ENCODE measurements at places on chromosomes 7 and 10.

- no peak for DNase-seq
Observed at GRCh38 chr7:130231792-130232191, 24.1 kb downstream of the SSMEM1 start.

DNA sequence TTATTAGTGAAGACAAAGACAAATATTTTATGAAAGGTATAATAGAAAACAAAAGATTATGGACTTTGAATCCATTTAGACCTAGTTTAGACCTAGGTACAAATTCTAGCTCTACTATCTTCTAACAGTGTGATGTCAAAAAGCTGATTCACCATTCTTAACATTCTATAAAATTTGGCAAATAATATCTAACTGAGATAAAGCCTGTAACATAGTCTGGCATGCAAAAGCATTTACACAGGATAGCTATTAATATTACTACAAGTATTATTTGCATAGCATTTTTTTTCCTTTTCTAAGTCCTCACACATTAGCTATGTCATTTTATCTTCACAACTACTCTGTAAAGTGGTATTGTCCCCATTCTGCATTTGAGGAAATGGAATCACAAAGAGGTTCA lies 179.6 kb upstream of the LRRTM3 start:
- no peak for DNase-seq

DNA sequence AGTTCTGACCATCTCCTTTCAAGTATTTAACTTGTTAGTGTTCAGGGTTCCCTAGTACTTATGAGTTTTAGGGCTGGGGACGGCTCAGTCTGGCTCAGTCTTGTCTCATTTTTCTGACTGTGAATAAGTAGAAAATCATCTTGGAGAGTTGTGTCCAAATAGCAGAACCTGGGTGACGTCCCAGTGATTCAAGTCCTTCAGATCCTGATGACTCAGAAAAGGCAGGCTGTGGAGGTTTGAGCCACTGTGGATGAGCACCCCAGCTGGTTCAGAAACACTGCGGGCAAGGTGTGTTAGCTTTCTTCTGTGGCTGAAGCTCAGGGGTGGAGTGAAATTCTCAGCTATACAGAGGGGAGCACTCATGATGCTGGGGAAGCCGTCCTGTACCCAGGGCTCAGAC lies 154.4 kb upstream of the NPY start:
- DNase-seq, result no peak

GRCh38 chr7:54955296-54955695 lies 63.5 kb upstream of the EGFR start:
- DNase-seq, result no peak

DNA sequence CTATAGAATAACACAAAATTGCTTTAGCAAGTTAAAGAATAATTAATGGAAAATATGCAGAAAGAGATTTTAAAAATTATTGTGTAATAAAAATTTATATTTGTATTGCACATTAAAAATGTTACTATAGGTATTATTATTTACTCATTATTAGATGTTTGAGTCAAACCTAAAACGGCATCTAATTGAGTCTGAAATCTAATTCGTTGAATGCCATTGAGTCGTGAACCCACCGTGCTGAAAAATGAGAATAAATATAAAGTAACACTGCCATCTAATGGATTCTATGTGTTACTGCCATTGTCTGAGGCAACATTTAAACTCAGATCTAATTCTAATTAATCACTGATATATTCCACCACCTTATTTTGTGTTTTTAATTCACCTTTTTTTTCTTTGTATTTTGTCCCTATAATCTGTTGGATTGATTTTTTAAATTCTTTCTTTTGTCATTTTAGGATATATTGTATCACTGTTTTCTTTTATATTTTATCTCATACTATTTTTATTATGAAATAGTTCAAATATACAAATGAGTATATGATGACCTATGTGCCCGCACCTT lies 62.2 kb downstream of the SAMD9 start:
- no peak for DNase-seq

GRCh38 chr7:135282561-135283254 lies 49.1 kb downstream of the STRA8 start:
- no peak for DNase-seq

DNA sequence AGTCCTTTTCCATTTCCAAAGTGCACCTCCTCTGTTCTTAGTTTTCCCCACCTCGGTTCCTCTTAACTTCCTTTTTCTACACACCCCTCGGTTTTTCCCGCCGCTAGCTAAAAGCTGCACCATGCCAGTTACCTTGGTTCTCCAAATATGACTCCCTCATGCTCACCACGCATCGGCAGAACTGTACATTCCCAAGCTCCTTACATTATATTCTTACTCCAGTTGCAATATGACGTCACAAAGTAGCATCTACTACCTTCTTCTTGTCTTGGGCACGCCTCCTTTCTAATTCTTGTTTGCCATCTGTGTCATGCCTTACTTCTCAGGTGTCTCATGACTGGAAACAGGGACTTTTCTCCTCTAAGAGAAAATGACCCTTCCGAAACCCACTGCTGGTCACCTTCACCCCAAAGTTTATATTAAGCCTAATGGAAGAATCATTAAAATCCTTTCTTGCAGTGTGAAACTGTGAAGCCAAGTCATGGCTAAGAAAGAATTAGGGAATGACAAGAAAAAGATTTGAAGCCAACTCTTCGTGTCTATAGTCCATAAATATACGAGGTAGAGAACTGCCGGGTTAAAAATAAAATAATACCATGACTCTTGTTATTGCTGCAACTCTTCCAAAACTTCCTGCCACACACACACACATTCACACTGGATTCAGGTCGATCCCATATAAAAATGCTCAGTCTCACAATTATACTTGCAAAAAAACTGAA lies 1.7 kb downstream of the ESYT2 start:
- DNase-seq, result no peak

GRCh38 chr10:86936661-86937501 lies 20.5 kb downstream of the MMRN2 start:
- no peak for DNase-seq

GRCh38 chr10:6659451-6659850 lies 79.4 kb upstream of the PRKCQ start:
- DNase-seq, result no peak

DNA sequence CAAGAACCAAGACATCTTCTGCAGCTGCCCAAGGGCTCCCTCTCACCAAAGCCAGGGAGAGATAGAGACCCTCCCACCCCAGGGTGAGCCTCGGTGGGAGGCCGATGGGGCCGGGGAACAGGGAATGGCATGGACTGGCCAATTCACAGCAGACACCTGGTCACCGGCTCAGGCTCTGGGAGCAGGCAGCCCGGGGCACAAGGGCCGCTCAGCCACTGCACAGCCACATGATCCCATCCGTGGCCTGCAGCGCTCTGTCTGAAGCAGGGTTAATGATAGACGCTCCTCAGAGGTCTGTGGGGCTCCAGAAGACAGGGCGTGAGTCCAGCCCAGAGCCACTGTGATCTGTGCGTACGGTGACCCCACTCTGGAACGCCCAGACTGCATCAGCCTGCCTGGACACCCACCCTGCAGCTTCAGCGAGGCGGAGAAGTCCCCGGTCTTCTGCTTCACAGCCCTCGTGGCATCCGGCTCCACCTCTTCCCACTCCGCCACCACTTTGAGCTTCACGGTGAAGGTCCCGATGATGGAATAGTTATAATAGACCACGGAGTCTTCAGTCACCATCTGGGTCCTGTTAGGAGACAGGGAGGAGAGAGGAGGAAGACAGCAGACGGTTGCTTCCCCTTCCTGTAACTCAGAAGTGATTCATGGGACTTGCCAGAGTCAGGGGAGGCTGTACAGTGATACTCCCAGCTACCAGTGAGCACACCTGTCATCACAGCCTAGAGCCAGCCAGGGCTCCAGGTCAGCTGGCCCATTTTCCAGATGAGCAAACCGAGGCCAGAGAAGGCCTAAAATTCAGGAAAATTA lies 14.0 kb downstream of the TMEM130 start:
- no peak for DNase-seq

DNA sequence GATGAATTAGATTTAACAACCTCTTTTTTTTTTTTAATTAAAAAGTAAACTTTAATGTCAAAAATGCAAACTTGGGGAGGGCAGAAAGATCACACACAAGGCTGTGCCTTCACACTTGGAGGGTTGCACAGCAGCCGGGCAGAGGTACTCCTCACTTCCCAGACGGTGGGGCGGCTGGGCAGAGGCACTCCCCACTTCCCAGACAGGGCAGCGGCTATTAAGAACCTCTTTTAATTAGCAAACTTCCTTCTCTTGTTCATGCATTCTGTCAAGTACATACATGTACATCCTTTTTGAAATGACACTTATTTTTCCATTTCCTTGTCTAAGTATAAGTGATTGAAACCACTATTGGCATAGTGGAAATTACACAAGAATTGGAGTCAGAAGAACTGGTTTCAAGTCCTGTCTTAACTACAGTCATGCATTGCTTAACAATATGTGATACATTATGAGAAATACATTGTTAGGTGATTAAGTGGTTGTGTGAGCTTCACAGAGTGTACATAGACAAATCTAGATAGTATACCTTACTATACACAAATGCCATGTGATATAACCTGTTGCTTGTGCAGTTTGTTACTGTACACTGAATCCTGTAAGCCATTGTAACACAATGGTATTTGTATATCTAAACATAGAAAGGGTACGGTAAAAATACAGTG lies 26.5 kb downstream of the BTRC start:
- no peak for DNase-seq

DNA sequence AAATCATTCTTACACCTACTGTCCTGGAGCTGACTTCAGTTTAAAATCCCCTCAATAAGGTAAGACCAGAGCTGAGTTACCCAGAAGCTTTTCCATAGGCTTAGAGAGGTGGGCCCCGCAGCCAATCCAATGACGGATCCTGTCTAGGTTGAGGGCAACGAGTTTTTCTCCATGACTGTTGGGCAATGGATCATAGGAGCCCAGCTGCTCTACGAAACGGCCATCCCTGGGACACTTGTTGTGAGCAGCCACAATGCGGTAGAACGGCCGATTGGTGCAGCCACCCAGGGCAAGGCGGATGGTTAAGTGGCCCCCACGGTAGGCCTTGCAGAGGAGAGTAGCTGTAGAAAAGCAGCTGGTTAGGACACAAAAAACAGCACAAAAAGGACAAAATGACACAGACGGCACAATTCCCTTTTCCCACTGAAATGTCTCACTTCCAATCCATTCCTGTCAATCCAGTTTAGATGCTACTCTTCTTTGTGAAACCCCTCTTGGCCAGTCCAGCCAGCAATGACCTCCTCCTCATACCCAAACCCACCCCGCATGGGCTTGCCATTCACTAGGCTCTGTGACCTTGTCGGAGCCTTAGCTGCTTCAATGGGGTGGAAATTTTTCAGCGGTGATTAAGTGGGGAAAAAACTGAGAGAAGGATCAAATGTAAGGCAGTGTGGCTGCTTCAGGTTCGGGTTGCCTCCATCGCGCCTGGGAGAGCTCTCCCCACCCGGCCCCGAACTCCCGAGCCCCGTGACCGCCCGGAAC lies 580 bp downstream of the MRPS16 start:
- DNase-seq, result no peak

DNA sequence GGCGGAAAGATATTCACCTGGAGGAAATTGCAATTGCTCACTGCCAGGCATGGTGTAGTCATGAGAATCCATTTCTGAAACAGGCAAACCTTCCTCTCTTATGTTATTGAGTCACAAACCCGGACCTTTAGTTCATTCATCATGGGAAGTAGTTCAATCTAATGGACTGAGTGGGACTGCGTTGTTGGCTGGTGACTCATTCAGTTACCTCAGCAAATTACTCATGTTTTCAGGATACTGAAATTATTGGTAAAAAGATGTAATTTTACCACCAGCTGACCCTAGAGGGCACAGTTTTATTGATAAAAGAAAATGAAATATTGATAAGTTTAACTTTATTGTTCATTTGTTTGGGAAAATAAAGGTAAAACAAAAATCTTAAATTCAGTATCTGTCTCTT lies 1194.4 kb upstream of the SORCS1 start:
- DNase-seq, result no peak

GRCh38 chr7:6461946-6462550 lies 14.3 kb upstream of the DAGLB start:
- no peak for DNase-seq

GRCh38 chr10:8830876-8831275 lies 776.4 kb downstream of the GATA3 start:
- no peak for DNase-seq

DNA sequence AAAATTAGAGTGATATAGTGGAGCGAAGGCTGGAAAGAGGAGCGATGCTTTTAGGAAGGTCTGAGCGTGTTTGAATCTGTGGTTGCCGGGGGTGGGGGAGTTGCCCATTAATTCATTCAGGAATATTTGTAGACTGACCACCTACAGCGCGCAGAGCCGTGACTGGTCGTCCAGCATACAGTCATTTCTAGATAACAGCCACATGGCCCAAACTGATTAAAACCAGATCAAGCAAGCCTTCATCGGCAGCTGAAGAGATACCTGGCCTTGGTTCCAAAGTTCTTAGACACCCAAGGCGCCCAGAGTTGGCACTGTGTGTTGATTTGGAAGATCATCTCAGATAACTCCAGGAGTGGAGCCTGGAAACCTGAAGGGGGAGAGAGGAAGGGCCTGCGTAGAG lies 1.7 kb downstream of the PROSER2 start:
- DNase-seq, result no peak

All from stimulated activated CD4-positive, alpha-beta T cell treated with anti-CD3 and anti-CD28 coated beads, TNF-alpha, amount 100 ng/mL, for 1 hour (primary cell).